ENCODE measurements at places on chromosomes 6 and 20. TPM values are rescaled to one million over a fixed set of nuclear protein-coding genes. Genes with fewer than 3 reads are reported as not detected.

GRCh38 chr20:44651684-44652423 lies at the start of gene ADA:
Gene ADA (minus strand): TSS chr20:44651699. CDS start chr20:44651607, 92 bp downstream.
- no peak for DNase-seq

The OPRL1 gene
- total RNA-seq: 0.42 TPM

The COMMD7 gene
- total RNA-seq: 57.2 TPM

- no peak for DNase-seq
These were observed 7.7 kb upstream of the MYB start for GRCh38 chr6:135173242-135173988.

The SLC22A1 gene
- total RNA-seq: 1.2 TPM

DNA sequence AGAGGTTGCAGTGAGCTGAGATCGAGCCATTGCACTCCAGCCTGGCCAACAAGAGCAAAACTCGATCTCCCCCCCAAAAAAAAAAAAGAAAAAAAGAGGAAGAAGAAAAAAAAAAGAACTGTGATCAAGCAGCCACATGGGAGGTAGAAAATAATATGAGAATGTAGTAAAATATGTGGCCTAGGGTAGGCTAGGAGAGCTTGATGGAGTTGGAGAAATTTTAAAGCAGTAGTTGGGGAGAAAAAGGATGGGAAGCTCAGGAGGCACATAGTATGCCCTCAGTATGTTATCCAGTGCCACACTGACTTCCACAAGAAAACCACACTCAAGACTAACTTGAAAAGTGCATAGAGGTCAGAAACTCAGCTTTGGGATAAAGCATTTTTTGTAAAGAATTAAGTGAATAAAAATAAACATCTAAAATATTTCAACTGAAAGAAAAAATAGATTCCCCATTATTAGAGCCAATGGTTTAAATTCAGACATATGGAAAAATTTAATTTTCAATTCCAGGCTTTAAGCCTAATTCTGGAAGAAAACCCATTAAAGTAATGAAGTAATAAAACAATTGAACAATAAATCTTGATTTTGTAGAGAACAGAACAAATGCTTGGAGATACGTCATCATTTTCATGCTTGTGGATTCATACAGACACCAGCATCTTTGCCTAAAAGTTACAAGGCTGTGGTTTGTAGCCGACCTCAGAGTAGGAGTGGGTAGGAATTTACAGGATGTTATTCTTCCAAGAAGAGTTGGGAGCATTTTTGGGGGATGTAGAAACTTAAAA lies 34.7 kb downstream of the PLEKHG1 start:
- no peak for DNase-seq

The LST1 gene
- 6.7 TPM for total RNA-seq

DNA sequence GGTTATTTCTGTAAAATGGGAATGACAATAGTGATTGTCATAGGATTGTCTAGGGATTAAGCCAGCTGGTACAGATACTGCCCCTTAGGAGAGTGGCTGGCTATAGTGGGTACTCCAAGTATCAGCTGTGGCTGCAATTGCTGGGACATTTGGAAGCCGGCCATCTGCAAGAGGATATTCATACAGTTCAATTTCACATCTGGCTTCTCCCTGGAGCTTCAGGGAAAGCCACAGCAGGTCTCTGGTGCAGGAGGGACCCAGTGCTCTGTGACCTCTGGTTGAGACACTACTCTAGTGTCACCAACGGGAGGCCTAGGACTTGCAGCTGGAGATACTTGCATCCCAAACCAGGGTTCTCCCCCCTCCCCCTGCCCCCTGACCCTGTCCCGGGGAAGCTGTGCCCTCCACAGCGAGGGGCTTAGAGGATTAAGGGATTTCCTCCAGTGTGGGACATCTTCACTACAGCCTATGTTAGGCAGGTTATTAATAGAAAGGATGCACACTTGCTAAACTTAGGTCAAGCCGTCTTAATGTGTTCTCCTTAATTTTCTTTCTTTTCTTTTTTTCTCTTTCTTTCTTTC lies 2.7 kb downstream of the SLC2A10 start:
- DNase-seq: no peak

The DACT2 gene
- 0.94 TPM for total RNA-seq

GRCh38 chr6:10347561-10348327 lies 67.1 kb downstream of the TFAP2A start:
- DNase-seq: no peak

DNA sequence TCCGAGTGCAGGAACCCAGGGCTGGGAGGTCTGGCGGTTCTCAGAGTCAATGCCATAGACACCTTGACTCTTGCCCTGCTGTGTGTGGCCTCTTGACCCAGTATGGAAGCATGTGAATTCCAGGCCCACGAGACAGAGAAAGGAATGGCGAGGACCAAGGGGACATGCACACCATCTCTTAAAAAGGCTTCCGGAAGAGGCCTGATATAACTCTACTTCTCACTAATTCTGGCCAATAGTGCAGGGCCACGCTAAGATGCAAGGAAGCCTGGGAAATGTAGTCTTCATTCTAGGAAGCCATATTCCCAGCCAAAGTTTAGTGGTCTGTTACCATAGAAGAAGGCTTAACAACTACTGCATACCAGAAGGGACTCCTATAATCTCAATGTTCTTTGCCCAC lies 177.0 kb upstream of the KCNG1 start:
- no peak for DNase-seq

DNA sequence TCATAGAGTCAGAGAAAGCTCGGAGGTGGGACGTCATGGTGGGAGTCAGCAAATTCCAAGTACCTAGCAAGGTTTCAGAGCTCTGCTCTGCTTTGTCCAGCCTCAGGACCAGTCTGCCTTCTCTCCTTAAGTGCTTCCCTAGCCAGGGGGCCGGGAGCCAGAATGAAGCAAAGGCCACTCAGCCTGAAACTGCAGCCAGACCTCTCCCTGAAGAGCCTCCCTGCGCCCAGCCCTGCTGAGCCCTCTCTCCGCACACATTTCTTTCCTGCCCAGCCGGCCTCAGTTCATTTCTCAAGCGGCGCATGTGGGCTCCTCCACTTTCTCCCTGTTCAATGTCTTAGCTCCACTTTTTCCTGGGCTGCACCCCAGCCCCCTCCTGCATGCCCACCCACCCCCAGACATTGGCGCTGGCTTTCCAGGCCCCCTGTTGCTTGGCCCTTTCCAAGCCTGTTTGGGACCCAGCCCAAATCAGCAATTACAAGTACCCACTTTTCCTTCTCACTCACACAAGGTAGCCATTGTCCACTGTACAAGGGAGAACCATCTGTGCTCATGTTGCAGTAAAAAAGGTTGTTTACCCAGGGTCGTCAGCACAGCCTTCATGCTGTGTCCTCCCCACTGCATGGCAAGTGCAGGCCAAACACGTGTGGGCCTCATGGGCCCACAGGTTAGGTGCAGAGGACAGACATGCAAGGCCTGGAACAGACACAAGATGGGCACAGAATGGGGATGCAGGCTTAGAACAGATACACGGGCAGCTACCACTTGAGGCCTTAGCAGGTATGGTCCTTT lies 147.1 kb downstream of the MRPL14 start:
- peak; percentile 42 for DNase-seq

DNA sequence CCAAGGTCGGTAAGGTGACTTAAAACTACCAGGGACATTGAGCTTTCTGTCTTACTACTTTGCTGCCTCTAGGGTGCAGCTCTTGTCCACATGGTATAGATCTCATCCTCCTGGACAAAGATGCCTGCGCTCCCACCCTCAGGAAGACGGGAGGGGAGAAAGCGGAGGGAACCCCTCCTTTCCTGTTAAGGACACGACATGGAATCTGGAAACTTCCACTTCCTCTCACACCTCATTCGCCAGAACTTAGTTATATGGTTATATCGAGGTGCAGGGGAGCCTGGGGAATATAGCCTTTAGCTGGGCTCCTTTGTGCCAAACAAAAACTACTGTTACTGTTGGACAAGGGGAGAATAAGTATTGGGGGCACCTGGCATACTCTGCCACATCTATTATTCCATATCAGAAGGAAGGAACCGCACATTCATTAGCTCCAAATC lies 224.3 kb upstream of the TSHZ2 start:
- DNase-seq: no peak

GRCh38 chr6:68675548-68675947 lies 40.5 kb downstream of the ADGRB3 start:
- no peak for DNase-seq

The PDYN gene
- total RNA-seq: not detected

DNA sequence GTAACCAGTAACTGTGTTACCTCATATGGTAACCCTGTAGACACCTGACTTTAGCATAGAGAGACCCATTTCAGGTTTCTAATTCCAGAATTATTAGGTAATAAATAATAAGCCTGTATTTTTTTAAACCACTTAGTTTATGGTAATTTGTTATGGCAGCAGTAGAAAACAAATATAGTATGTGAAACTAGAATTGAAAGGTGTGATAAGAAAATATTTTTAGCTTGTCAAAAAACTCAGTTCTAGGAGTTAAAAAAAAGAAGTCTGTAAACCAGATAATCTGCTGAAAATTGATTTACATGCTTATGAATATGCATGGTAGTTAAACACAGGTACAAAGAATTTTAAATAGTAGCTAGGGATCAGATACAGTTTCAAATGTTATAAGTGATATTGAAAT lies 695.0 kb upstream of the GJE1 start:
- no peak for DNase-seq

DNA sequence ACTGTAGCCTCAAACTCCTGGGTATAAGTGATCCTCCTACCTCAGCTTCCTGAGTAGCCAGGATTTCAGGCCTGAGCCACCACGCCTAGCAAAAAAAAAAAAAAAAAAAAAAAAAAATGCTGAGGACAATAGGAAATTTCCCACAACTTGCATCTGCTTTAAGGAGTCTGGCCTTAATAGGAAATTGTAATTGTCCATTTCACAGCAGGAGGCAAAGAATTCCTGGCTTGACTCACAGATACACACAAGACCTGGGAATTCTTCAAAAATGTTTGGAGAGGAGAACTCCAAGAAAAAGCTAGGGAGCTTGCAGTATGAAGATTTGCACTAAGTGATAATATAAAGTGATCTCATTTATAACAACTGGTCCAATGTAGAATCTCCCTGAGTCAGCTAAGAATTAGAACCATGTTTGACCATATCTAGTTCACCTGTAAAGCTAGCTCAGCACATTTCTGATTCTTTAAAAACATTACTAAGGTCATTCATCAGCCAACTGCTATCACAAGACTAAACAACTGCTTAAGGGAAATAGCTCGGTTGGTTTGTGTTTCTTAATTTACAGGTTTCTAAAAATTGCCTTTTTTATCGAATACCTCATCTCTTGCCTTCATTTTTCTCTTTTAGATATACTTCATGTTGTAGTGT lies 80.2 kb upstream of the SLC2A12 start:
- DNase-seq: no peak

DNA sequence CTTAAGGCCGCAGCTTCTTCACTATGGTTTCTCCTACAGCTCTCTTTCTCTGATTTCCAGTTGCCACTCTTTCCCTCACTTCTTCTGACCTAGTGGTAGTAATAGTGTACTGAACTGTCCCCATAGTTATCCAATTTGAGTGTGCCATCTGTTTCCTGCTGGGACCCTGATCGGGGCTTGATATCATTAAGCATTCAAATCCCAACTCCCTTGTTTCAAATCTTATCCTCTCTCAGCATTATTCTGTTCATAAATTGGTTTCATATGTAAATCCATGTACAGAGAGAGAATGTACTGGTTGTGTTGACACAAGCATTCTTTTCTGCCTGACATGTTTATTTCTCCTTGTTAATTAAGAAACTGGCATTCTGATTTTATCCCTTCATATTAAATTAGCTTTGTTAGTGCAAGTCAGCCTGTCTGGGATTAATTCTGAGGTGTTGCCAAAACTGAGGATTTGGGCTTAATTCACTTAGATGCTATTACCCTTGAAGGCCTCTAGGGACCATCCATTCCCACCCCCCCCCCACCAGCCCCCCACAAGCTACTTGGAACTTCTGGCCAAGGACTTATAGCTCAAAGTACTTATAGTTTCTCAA lies 84.6 kb upstream of the PROKR2 start:
- DNase-seq: no peak

GRCh38 chr6:12328701-12329100 lies 38.5 kb downstream of the EDN1 start:
- DNase-seq: no peak

- no peak for DNase-seq
These were observed 132.6 kb upstream of the CST7 start for GRCh38 chr20:24816431-24816830.

- no peak for DNase-seq
These were observed 1.3 kb downstream of the LKAAEAR1 start for GRCh38 chr20:64082820-64083377.

DNA sequence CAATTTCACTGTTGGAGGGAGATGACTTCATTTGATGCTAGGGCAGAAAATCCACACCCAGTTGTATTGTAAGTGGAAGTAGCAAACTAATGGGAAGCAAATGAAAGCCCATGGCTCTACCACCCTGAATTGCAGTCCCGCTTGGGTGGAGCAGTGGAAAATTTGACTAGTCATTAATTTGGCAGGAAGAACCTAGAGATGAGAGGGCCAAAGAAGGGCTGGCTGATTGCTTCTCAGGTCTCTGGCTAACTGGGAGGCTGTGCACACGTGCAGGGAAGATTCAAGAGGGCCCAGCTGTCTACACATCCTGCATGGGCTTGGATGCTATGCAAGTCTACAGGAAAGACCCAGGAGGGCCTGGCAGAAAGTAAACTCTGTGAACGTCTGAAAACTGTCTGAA lies 466.2 kb downstream of the TFAP2A start:
- DNase-seq: no peak

DNA sequence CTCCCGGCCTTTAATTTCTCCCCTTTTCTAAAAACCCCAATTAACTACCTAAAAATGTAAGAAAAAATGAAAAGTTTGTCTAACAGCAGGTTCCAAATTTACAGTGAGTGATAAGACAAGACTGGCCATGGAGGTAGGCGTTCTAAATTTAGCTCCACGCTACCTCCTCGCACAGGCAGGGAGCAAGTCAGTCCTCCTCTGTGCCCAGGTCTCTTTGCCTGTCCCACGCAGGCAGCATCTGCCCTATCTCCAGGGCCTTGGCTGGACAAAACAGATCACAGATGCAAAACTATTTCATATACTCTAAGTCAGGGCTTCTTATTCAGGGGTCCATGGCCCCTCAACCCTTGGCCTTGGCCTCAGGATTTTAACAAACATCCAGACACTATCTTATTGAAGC lies 98.0 kb upstream of the JARID2 start:
- no peak for DNase-seq

The LY86 gene
- total RNA-seq: 1.8 TPM

The PAK5 gene
- 0.13 TPM for total RNA-seq

The ARMH2 gene
- total RNA-seq: not detected

The PRDM1 gene
- total RNA-seq: 18.2 TPM

DNA sequence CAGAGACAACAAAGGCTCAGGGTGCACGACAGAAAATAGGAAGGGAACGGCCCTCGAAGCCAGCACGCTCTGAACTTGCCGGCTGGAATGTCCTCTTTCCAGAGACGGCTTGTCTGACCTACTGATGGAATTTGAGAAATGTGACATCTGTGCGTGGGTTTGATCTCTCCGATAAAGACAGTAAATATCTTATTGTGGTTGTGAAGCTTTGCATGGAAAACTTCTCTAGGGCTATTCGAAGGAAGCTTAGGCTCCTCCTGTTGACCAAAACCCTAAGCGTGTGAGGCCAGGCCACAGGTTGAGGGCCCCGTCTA lies 247.3 kb downstream of the ZNF217 start:
- no peak for DNase-seq

The TMEM244 gene
- total RNA-seq: not detected

The CALHM4 gene
- not detected for total RNA-seq

The ESR1 gene
- total RNA-seq: 9.6 TPM

GRCh38 chr6:38068854-38069590 lies 249.5 kb downstream of the ZFAND3 start:
- DNase-seq: no peak

GRCh38 chr6:30656513-30656912 lies 9.6 kb downstream of the C6orf136 start:
- DNase-seq: no peak

All from ureter (tissue), 1 donor.